Coronary artery (tissue), 2 donors: ENCODE measurements at places on chromosomes 5 and 9.

GRCh38 chr5:94577466-94578245 lies 40.7 kb downstream of the KIAA0825 start:
- DNase-seq, result no peak

DNA sequence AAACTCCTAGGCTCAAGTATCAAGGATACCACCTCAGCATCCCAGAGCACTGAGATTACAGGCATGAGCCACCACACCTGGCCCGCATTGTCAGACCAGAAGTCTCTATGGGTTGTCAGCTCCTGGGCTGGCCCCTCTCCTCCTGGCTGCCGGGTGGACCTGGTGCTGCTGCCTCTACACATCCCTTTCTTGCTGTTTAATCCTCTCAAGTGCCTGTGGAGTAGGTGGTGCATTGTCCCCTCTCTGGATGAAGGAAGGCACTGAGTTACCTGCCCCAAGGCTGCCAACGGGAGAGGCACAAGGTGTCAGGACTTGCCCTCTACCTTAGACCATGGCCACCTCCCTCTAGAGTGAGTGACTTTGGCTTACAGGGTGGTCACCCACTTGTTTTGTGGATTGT lies 37.4 kb downstream of the PHF2 start:
- no peak for DNase-seq

DNA sequence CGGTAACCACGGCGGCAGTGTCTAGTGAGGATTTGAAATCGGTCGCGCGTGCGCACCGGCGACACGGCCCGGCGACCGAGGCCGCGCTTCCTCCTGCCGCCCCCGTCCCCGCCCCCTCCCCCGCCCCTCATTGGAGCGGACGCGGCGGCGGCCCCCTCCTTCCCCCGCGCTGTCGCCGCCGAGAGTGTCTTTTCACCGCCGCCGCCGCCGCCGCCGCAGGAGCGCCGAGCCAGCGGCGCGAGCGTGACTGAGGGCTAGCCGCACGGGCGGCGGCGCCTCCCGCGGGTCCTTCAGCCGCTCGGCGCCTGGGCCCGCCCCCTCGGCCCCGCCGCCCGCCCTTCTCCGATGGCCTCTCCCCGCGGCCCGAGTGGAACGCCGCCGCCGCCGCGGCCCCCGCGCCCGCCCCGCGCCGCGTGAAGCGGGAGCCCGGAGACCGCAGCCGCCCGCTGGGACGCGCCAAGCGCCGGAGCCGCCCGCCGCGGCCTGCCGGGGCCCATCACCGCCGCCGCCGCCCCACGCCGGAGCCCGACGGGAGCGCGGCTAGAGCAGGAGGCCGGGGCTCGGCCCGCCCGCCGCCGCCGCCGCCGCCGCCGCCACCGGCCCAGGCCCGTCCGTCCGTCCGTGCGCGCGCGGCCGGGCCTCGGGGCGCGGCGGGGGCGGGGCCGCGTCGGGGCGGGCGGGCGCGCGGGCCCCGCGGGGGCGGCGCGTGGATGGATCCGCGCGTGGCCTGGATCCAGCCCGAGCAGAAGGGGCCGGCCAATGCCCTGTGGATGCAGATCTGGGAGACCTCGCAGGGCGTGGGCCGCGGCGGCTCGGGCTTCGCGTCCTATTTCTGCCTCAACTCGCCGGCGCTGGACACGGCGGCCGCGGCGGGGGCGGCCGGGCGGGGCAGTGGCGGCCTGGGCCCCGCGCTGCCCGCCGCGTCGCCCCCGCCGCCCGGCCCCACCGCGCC lies at the start of gene TENT4A:
Gene TENT4A, plus strand, starts transcription at position 159 of the 952 bp plus-strand sequence. Its CDS starts 552 bp downstream, at position 711.
- peak; percentile 73 for DNase-seq

- no peak for DNase-seq
Observed at GRCh38 chr9:85108746-85109145, 439.2 kb downstream of the NTRK2 start.

GRCh38 chr9:76894198-76894597 lies 11.7 kb downstream of the PRUNE2 start:
- DNase-seq, result no peak

GRCh38 chr9:122215663-122216062 lies 13.1 kb downstream of the LHX6 start:
- DNase-seq, result no peak

DNA sequence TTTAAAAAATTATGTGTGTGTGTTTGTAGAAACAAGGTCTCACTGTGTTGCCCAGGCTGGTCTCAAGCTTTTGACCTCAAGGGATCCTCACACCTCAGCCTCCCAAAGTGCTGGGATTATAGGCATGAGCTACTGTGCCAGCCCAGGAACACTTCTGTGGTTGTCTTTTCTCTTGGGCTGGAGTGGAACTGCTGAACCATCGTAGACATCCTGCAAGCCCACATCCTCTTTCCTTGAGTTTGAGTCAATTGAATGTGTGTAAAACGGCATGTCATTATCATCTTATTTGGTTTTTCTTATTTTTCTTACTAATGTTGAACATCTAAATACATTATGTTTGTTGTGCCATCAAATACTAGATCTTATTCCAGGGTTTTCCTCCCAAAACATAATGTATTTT lies 40.0 kb downstream of the EHMT1 start:
- no peak for DNase-seq

- DNase-seq, result peak; percentile 76
Observed at GRCh38 chr5:172801179-172801671, 30.2 kb upstream of the DUSP1 start.

- no peak for DNase-seq
Observed at GRCh38 chr9:91395553-91396471, 27.8 kb downstream of the NFIL3 start.

GRCh38 chr5:129906177-129906887 lies 2.1 kb downstream of the CHSY3 start:
- DNase-seq, result peak; percentile 73

DNA sequence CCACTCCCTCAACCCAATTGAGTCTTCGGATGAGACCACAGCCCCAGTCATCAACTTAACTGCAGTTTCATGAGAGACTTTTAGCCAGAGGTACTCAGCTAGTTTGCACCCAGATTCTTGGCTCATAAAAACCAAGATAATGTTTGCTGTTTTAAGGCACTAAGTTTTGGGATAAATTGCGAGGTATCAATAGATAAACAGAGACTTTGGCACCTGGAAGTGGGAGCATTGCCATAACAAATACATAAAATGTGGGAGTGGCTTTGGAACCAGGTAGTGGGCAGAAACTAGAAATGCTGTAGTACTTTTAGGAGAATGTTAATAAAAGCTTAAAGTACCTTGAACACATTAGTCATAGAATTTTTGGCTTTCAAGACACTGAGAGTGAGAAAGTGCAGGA lies 439.8 kb downstream of the SH3GL2 start:
- no peak for DNase-seq

DNA sequence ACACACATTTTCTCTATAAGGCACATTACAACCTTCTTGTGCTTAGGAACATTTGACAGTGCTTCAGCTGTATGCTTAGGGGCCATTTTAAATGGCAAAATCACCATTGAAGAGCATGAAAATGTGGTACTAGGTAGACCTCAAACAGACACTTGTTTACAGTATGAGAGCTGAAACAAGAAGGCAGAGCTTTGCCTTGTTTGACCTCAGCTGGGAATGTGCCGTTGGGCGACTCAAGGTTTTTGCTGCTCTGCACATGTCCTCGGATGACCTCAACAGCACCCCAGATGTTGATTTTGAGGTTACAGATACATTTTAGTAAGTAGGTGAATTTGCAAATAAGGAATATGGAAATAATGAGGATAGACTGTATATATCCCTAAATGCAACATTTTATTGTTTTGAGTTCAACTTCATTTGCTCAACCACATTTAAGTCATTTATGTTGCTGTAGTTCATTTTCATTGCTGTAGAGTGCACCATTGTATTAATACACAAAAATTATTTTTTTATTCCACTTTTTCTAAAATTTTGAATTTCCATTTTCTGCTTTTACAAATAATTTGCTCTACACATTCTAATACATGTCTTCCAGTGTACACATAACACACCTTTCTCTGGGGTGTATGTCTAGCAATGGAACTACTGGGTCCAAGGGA lies 206.8 kb downstream of the NR3C1 start:
- no peak for DNase-seq

DNA sequence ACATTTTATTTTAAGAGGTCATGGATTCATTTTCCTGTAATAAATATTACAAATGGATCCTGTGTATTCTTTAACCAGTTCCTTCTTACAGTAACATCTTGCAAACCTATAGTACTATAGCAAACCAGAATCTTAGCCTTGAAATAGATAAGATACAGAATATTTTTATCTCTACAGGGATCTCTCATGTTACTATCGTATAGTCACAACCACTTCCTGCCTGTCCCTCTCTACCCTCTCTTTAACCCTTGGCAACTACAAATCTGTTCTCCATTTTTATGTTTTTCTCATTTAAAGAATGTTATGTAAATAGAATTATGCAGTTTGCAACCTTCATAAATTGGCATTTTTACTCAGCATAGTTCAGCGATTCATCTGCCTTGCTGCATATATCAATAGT lies 454.0 kb downstream of the DIRAS2 start:
- DNase-seq, result no peak

GRCh38 chr5:153767221-153768188 lies 271.2 kb downstream of the FAM114A2 start:
- no peak for DNase-seq

DNA sequence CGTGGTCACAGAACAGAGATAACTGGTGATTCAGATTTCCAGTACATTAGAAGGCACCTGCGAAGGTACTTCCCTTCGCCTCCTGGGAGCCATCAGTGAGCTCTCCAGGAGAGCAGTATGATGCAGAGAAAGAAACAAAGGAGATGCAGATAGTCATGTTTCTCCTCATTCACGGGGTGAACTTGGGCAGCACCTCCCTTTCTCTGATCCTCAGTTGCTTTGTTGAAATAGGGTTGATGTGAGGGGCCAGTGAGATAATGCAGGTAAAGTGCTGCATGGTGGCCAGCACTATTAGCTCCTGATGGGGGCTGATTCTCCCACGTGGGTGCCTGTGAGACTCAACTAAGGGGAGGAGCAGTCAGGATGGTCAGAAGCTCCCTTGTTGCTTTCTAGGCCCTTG lies 46.6 kb upstream of the ZNF169 start:
- DNase-seq, result no peak

GRCh38 chr5:165349735-165350134 lies 1844.3 kb downstream of the MAT2B start:
- no peak for DNase-seq

GRCh38 chr5:77222722-77223121 lies 12.2 kb downstream of the PDE8B start:
- no peak for DNase-seq

- no peak for DNase-seq
Observed at GRCh38 chr9:134553996-134554372, 87.6 kb upstream of the COL5A1 start.

DNA sequence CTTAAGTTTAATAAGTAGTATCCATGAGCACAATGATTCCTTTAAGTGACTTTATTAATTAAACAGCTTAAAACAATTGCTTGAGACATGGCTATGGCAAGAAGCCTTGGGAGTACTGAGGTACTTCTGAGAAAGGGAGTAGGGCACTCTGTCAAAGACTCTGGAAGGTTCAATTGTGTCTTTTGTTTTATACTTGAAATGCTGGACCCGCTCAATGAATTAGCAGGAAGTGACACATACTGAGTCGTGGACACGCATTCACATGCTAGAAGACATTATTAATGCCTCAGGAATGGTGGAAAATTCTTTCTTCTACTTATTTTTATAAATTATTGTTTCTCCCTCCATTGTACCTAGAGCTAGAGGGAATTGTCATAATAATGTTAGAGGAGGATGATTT lies 347.3 kb upstream of the ZNF608 start:
- DNase-seq, result no peak

DNA sequence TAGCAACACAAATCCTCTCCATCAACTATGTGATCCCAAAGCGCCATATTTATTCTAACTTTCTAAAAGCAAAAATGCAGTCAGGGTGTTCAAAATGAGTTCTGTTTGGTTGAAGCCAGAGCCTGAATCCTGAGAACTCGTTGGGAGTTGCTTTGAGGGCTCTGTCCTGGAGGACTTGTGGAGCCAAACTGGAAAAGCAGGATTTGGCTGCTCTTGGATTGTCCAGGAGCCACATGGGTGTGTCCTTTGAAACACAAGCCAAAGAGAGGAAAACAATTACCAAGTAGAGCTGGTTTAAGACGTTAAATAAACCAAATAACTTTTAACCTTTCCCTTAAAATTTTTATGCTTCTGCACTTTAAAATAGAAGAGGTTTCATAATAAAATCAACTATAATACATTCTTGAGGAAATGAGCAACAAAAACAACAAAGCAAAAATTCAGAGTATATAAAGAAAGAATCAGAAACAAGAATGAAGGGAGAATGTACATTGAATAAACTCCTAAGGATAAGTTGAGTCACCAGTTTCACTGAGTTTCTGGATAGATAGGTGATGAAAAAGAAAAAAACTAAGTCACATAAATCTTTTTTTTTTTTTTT lies 13.5 kb downstream of the C5orf46 start:
- no peak for DNase-seq

DNA sequence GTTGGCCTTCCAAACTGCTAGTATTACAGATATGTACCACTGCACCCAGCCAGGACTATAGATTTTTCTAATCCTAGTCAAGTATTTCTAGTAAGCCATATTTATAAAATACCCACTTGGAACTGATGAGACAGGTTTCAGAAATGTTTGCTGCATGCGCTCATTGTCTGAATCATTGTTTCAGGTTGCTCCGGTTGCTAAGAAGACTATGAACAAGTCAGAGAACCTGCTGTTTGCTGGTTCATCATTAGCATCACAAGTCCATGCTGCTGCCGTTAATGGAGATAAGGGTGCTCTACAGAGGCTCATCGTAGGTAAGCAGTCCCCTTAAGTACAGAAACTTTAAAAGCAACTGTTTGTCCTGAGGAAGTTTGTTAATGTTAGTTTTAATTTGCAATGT lies 5.3 kb downstream of the INVS start:
- no peak for DNase-seq

GRCh38 chr9:78612091-78612490 lies 315.2 kb downstream of the PSAT1 start:
- no peak for DNase-seq

DNA sequence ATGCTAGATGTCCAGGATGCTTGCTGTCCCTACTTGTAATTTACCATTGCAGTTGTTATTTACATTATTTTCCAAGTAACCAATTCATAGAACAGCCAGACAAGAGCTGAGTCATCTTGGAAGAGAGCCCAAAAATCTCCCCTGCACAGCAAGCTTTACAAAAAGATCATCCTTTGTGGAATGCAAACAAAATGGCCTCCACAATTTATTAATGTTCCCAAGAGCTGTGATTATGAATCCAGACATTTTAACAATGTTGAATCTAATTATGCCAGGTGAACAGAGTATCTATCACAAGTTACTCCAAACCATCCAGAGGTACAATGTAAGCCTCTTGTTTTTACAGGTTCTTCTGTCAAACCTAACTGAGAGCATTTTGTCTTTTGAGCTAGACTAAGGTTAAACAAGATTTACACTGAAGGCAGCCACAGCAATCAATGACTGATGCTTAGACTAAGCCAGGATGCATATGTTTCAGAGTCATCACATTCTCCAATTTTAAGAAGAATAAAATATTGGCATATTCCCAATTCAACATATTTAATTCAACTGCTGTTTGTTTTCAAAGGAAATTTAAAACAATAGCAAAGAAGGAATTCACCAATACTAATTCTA lies 95.3 kb upstream of the SLC12A2 start:
- DNase-seq, result no peak

- DNase-seq, result no peak
Observed at GRCh38 chr9:134515026-134515821, 126.4 kb upstream of the COL5A1 start.
